KBM-7 (cell line): ENCODE measurements at places on chromosomes 16 and 17.

DNA sequence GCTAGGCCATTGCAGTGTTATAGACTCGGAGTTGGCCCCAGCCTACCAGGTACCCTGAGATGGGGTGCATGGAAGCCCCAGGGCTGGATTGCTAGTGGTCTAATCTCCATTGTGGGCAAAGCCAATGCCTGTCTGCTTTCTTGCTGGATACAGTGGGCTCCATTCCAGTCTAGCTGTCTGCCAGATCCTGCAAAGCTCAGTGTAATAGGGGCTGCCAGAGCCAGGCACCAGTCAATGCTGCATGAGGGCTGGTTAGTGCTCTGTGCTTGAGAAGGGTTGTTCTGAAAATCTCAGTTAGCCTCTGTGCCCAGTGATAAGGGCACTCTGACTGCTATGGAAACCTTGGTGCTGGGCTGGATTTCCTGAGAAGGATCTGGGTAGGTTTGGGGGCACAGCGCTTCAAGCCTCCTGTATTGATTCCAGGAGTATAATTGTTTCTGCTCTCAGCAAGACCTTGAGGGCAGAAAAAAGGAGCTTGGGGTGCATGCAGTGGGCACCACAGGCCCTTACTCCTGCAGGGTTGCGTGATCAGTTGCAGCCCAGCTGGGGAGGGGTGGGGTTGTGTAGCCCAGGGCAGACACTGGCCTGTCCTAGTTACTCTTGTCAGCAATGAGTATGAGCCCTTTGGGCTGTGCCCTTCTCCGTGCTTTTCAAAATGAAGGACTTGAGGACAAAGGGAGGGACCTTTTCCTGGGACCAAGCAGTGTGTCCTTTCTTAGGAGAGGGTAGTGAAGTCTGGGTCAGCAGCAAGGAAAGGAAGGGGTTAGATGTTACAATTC is 19.0 kb downstream of the SMPD3 start:
- no peak for DNase-seq

GRCh38 chr16:49496656-49497055 is 123.1 kb downstream of the C16orf78 start:
- no peak for DNase-seq

DNA sequence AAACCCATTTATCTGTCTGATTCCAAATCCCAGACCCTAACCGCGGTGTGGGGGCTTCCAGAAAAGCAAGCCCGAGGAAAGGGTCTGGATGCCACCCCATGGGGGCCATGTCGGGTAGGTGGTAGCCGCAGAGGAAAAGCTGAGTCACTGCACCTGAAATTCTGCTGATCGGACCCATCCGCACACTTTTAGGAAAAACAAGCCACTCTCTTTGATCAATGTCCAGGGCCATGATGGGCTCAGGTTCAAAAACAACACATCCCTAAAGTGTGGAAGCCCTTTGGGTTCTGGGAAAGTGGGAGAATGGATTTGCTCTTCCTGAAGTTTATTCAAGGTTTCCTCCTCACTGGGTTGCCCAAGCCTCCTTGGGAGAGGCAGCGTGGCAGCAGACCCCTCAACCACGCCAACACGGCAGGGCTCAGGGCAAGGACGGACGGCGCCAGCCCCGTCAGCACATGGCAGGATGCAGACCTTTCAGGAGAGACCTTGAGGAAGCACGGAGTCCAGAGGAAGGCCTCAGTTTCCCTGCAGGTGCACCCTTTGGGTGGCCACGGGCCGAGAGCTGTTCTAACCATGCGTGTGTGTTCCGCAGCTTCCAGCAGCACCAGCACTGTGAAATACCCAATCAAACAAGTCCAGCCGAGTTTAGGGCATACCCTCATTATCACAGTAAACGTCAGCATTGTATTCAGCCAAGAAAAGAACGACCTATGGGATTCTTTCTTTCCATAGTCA is 367.0 kb downstream of the FOXL1 start:
- no peak for DNase-seq

GRCh38 chr16:10138881-10139280 is 43.3 kb downstream of the GRIN2A start:
- no peak for DNase-seq

GRCh38 chr16:54585094-54585997 is 298.8 kb upstream of the IRX3 start:
- DNase-seq: no peak

DNA sequence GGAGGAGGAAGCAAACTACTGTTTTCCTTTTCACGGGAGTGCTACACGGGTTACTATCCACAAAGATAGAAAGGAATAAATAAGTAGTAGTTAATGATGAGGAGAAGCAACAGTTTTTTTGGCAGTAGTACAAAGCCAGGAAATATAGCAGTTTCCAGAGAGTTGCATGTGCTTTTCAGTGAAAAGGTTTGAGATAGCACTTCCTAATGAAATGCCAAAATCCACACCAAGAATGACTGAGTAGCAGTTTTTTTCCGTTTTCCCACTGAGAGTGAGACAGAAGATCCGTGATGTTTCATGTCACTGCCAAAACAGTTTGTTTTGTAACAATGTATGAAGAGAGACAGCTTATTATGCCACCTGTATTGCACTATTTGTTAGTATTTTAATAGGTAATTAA is 129.1 kb downstream of the STX8 start:
- DNase-seq: no peak

- DNase-seq: peak; percentile 90
Measured at GRCh38 chr16:88957887-88958577, 19.0 kb downstream of the CBFA2T3 start.

GRCh38 chr16:75556431-75556950 is 439 bp upstream of the TMEM231 start:
- no peak for DNase-seq

DNA sequence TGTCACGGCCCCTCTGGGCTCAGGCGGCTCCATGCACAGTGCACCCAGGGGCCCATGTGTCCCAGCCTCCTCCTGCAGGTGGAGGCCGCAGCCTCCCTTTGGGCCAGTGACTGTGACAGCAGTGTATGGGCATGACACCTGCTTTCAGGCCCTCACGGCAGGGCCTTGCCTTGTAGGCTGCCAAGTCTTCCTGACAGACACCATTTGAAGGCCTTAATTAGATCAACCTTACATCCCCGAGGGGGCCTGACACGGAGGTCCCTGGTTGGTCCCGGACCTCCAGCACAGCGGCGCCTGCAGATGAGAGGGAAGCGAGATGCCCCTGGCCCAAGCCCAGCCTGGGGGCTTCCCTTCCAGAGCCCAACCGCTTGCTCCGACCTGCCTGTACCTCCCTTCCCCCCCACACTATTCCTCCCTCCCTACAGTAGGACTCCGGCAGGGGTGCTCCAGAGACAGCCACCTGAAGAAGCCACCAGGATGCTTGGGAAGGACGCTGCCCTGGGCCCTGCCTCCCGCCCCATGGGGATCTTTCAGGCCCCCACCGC is 31.9 kb downstream of the BAIAP2 start:
- DNase-seq: no peak

GRCh38 chr16:51121850-51122249 is 29.2 kb downstream of the SALL1 start:
- DNase-seq: no peak

- no peak for DNase-seq
Measured at GRCh38 chr16:76038097-76038496, 239.1 kb upstream of the CNTNAP4 start.

DNA sequence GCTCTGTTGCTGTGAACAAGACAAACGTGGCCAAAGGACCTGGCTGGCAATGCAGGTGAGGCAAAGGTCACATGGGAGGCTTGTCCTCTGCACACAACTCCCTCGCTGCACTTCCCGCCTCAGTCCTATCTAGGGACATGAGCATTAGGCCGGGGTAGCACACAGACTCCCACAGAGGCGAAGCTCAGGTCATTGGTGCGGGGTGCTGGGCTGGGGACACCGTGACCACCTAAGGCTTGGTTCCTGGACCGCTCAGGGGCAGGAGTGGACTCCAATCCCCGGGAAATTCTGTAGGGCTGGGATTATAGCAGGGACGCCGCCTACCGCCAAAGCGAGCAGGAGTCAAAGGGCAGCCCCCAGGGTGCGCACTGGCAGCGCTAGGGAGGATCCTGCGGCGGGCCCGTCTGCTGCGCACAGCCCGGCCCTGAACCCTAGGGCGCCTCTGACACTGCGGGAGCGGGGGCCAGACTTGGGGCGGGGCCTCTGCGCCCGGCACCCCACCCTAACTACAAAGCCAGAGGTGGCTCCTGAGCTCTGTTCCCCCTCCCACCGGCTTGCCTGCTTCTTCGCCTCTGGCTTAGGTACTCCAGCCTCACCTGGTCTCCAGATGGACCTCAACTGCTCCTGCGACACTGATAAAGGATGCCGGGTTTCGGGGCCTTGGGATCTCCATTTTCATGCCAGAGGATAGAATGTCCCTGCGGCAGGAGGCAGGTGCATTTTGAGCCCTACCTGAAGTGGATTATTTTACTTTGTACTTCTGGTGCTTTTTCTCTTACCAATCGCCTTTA is 3.9 kb upstream of the MT1B start:
- DNase-seq: no peak

GRCh38 chr17:1031711-1032110 is 34.8 kb downstream of the TIMM22 start:
- no peak for DNase-seq

DNA sequence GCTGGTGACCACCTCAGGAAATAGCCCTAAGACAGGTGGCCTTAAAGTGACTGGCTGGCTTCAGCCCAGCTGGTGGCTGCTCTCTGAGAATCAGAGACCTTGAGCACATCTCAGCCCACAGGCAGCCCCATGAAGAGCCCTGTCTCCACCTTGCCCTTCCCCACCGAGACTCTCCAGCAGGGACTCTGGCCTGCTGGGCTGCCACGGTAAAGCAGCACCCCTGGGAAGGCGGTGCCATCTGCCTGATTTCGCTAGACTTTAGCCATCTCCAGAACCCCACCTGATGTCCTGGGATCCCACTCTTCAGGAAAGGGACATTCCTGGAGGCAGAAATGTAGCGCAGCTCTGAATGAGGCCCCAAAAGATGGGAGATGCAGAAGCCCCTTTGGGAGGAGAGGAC is 45.2 kb upstream of the LGALS9 start:
- DNase-seq: no peak

GRCh38 chr17:64025732-64026294 is 5.4 kb upstream of the ICAM2 start:
- DNase-seq: peak; percentile 93

DNA sequence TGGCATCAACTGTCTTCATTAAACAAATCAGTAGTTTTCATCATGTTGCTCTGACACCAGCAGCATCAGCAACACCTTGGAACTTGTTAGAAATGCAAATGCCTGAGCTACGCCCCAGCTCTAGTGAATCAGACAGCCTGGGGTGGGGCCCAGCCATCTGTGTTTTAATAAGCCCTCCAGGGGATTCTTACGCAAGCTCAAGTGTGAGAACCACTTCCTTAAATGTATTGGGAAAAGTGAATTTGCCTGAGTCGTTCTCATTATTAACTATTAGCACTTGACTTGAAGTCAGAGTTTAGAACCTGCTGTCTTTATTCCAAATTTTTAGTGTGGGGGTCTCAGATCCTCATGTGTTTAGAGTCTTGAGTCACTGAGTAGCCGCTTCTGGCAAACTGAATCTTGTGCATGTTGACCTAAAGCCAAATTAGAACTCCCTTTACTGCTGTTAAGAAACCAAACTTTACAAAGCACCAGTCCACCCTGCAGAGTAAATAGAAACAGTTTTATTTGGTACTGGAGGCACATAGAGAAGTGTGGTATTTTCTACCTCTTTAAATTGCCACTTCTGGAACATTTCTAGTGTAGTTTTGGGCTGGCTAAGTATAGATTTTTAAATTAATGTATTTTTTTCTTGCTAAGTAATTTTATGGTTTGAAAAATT is 137.4 kb upstream of the COX10 start:
- peak; percentile 33 for DNase-seq

DNA sequence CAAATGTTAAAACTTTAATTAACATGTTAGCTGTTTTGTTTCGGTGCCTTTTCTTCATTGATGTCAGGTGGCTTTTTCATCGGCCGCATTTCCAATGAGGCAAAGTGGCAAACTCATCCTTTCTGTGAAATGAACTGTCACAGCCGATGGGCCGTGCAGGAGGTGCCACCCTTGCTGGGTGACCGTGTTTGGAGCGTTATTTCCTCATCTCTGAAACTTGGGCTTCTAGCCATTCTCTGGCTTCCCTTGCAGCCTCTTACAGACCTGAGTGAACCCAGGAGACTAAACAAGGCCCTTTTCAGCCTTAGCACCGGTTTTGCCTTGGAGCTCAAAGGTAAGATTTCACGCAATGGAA is 42.2 kb upstream of the PRSS54 start:
- no peak for DNase-seq

DNA sequence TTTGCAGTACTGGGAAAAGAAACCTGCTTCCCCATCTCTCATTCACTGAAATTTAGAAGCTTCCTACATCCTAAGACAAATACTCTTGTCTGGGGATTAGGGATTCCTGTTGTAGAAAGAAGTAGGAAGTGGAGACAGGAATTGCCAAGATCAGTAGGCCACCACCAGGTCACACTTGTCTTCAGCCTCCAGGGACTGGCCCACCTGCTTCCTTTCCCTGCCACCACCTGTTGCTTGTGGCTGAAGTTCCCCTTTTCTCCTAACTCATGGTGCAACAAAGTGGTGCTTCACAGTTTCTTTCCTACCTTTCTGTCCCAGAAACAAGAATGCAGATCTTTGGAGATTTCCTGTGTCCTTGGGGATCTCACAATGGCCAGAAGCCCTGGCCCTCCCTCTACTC is 82.4 kb downstream of the WNT3 start:
- DNase-seq: peak; percentile 71

DNA sequence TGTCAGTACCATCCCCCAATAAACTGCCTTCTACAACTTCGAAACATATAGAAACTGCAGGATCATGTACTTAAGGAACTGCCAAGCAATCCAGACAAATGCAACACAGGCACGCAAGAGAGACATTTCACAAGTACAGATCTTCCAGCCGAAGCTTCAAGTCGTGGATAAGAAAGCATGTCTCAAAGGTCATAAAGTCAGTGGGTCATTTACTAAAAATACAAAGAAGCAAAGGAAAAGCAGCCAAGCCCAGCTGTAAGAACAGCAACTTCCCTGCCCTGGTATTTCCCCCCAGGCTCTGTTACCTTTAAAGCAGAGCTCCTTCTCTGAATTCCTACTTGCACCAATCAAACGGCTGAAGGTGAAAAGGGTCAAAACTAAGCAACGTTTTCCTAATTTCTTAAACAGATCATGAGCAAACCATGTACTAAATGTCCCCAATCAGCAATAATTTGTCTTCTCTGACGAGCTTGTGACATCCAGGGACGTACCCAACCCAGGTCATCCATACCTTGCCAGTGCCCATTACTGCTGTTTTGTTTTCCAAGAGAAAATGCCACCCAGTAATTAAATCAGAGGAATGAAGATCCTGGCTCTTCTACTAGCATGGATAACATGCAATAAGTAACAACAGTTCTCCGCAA is 1.7 kb downstream of the AKTIP start:
- DNase-seq: no peak

DNA sequence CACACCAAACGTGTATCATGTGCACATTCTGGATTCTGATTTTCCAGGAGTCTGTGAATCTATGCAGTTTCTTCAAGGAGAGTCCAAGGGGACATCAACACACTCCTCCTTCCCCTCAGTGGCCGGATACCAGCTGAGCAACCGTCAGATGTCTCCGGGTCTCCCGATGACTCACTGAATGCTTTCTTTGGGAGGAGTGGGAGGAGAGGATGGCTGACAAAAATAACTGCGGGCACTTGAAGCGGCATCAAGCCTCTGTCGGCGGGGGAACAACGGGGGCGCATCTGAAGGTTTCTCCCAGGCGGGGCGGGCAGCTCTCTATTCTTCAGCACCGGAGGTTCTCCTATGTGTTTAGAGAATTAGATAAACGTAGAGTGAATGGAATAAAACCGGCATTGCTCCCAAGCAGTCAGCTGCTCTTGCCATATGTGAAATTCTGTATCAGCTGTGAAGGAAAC is 24.6 kb upstream of the LRRC75A start:
- DNase-seq: peak; percentile 70
